ENCODE measurements at places on chromosomes 5 and 9.

DNA sequence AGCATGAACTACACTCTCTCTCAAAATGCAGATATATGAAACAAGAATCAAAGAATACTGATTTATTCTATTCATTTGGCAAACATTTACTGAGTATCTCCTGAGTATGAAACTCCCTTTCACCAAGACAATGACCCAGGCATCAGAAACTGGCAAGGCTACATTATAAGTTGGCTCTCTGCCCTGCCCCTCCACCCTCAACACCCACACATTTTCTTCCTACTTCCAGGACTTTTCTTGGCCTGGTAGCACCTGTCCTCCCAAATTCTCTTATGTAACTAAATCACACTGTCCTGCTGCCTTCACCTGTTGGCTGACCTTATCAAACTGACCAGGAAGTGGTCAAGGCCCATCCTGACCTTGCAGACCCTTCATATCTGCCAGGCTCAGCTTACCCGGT is 3.5 kb downstream of the RASEF start:
- no peak for DNase-seq

GRCh38 chr9:120353506-120353905 is 226.5 kb downstream of the CDK5RAP2 start:
- no peak for DNase-seq

DNA sequence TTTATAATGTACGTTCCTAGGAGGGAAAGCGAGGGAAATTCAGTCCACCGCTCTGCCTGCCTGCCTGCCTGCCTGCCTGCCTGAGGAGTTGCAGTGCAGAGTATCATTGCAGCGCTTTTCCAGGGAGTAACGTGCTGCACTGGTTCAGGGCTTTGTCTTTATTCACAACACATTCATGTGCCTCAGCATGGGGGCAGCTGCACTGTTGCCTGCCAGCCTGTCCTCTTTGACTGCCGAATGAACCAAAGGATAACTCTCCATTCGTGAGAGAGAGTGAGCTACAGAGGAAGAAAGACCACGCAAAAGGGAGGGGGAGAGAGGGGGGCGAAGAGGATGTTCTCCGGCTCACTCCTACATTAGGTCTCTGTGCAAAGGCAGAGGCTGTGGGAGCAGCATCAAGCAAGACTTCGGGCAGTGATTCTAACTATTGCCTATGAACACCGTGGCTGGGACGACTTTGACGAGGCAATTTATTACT is 791.2 kb downstream of the MAT2B start:
- no peak for DNase-seq

- no peak for DNase-seq
These were observed 28.8 kb upstream of the RNU6ATAC start for GRCh38 chr9:134192951-134193731.

DNA sequence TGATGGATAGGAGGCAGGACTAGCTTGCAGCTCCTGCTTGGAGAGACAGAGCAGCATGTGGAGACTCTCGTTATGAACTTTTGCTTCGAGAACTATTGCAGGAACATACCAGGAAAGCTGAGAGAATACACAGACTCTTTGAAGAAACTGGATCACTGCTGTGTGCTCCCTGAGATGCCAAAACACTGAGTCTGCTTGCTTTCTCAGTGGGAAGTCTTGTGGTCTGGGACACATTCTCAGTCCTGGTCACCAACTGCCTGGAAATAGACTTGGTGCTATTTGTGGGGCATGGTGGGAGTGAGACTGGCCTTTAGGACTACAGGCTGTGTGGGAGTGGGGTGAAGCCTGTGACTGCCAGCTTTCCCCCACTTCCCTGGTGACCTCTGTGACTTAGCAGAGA is 252.6 kb downstream of the MED10 start:
- DNase-seq = no peak

- DNase-seq = no peak
These were observed 16.0 kb upstream of the JADE2 start for GRCh38 chr5:134509308-134510040.

DNA sequence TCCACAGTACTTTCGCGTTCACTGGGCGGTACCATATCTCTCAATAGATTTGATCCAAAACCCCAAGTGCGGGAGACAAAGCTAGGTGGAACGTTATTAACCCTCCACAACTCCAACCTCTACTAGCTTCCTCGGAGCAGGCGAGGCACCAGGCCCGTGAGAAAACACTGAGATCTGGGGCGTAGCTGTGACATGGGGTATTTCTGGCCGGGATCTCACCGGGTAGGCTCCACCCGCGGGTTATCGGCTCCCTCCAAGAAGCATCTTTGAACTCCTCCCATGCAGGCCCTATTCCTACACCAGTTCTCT is 350 bp upstream of the SLC25A46 start:
- DNase-seq = peak; percentile 62

GRCh38 chr9:22278426-22278825 is 168.2 kb upstream of the DMRTA1 start:
- DNase-seq = no peak

DNA sequence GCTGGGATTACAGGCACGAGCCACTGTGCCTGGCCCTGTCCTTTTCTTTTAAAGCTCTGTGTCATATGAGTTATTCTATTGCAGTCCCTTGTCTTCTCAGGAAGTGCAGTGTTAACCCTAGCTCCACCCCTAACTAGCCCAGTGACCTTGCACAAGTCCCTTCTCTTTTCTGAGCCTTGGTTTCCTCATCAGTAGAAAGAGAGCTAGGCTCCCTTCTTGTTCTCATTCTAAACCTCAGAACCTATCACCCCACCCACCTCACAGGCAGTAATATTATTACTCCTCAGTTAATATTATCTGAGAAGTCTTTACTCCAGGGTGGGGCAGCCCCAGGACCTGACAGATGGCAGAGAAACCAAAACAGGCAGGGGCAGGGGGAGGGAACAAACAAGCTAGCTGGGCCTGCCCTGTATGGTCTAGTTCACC is 7.2 kb downstream of the CYFIP2 start:
- DNase-seq = no peak

DNA sequence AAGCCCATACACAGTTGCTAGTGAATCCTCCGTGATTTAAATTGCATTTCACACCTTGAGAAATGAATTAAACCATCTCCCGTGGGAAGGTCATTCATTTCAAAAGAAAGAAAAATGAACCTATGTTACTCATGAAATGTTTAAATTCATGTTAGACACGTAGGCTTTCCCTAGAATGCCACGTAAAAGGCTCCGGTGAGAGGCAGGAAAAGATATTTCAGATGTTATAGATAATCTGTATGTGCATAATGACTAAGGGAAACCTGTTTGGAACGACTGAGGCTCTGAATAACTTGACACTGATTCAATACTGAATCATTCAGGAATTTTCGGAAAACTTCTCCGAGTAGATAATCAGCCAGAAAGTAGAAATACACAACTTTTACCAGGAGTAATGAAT is 134.3 kb upstream of the ICE1 start:
- DNase-seq = no peak

GRCh38 chr5:1484730-1485578 is 38.8 kb downstream of the LPCAT1 start:
- no peak for DNase-seq

GRCh38 chr5:133846478-133847226 is 121.8 kb downstream of the C5orf15 start:
- DNase-seq = no peak

- DNase-seq = no peak
These were observed 179.3 kb downstream of the FSTL4 start for GRCh38 chr5:133432956-133433532.

- DNase-seq = no peak
These were observed 40.8 kb upstream of the MEF2C start for GRCh38 chr5:88923623-88924329.

GRCh38 chr5:141560151-141560550 is 58.6 kb downstream of the DIAPH1 start:
- no peak for DNase-seq

DNA sequence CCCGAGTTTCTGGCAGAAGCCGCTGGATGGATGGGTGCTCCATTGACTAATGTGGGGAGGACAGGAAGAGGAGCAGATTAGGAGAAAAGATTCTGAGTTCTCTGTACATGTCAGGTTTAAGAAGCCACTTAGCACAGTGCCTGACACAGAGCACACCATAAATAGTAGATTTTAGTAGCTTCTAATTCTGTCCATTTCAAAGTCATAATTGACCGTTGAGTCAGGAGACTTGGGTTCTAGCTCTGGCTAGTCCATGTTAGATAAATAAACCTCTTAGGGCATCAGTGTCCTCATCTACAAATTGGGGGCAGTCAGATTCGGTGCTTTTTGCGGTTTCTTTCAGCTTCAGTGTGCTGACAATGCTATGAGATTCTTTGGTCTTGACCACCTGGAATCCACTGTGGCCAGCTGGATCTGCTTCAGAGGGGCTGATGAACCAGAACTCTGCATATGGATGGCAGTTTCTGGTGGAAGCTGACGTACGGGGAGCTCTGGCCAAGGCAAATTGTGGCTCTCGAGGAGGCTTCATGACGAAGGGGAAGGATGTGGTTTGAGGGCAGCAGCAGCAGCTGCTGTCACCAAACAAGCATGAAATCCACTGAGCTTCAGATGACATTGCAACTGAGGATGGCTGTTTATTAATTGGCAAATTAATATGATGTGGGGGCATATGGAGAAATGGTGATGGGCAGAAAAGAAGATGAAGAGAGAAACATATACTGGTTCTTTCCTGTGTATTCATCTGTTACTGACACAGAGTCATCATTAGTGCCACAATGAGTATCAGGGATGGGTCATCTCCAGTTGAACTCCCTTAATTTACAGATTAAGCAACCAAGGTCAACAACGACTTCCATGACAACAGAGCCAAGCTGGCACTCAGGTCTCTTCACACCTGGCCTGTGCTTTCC is 134.4 kb downstream of the AOPEP start:
- no peak for DNase-seq

DNA sequence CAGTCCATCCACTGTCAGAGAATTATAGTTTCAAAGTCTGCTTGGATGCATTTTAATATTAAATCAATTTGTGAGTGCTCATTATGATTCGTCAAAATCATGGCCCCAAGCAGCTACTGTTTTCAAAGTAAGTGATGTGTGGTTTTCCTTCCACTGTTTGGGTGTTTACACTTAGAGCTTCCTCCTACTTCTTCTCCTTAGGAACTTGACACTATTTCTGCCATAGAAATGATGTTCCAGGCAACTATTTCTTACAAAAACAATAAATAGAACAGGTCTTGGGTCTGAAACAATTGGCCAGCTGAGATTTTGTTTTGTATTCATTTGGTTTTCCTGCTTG is 132.8 kb upstream of the RAI14 start:
- no peak for DNase-seq

DNA sequence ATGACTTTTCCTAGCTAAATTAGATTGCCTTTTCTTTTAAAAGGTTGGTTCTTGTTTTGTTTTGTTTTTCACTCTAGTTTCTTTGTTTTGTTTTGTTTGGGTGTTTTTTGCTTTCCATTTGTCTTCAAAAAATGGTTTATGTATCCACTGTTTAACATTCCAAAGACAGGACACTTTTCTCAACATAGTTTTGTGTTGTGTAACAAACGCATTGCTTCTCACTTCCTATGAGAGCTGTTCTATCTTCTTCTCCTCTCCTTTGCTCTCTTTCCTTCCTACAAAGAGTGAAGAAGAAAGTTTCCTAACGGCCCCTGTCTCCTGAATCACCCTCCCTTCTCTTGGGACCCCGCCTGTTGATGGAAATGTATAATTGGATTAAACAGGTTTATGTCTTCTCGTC is 539.7 kb downstream of the ACTL7B start:
- no peak for DNase-seq

DNA sequence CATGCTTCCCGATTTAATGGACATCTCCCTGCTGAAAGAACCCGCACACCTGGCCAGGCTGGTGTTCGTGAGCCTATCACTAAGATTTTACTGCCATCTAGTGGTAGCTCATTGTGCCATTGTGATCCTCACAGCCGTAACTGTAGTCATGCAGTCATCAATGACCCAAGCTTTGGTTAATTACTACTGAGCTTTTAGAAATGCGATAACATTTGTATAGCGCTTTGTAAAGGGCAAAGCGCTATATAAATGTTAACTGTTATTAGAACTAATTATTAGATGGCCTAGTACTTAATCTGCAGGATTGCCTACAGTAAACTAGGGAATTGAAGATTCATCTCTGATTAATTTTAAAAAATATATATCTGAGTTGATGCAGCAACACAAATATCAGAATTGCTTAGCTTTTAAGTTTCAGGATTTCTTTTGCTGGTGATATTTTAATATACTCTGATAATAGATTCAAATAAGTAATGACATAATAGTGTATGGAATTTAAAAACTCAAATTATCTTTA is 90.2 kb downstream of the HACD4 start:
- DNase-seq = peak; percentile 96

- DNase-seq = peak; percentile 48
These were observed 4.5 kb downstream of the ADGRV1 start for GRCh38 chr5:90563108-90563507.

- DNase-seq = no peak
These were observed 61.8 kb downstream of the PRKACG start for GRCh38 chr9:68951879-68952659.

- no peak for DNase-seq
These were observed 50.6 kb downstream of the LRRTM2 start for GRCh38 chr5:138824516-138824915.

GRCh38 chr9:22214021-22214420 is 204.9 kb upstream of the CDKN2B start:
- no peak for DNase-seq

DNA sequence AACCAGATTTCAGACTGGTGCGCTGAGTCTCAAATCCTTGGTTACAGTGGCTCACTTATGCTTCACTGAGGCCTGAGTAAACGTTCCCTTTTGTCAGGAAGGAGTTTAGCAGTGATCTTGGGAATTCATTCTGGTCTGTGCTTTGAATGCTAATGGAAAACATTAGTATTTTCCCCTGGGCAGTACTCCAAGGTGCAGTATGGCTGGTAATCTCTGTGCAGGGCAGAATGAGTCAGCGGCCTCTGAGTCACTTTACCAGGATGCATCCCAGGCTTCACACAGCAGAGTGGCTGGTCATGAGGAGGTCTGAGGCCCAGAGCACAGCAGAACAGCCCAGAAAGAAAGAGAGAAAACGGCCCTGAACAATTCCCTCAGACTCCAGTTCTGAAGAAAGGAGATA is 54.0 kb downstream of the PCA3 start:
- no peak for DNase-seq

GRCh38 chr9:126505697-126506346 is 107.9 kb upstream of the LMX1B start:
- no peak for DNase-seq
